ENCODE measurements at places on chromosomes 12 and 14.
A peak's percentile ranks its signal among the peaks of the same experiment; 100 is the strongest.

DNA sequence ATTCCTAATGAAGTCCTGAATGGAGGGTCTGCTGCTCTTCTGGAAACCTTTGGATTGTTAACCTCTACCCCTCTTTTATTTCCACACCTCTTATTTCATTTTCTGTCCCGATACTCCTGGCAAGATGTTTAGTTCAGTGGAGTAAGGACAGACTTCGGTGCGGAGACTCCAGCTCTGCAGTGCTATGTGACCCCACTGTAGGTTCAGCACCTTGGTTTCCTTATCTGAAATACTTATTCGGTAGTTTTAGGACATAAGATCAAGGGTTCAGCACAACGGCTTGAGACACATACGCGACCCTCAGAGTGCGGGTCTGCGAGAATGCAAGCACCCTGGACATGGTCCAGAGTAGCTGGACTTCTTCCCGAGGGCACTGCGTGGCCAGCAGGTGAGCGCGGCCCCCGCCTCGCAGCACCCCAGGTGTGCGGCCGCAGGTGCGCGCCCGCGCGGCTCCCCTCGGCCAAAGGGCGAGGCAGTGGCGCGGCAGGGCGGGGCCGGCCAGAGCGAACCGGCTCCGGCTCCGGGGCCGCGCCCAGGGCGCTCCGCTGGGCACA lies 465 bp upstream of the FGD4 start:
- no peak for DNase-seq

GRCh38 chr12:103561174-103561573 lies 25.9 kb upstream of the STAB2 start:
- no peak for DNase-seq

- no peak for DNase-seq
These were observed 19.5 kb upstream of the GOLGA5 start for GRCh38 chr14:92774572-92774971.

DNA sequence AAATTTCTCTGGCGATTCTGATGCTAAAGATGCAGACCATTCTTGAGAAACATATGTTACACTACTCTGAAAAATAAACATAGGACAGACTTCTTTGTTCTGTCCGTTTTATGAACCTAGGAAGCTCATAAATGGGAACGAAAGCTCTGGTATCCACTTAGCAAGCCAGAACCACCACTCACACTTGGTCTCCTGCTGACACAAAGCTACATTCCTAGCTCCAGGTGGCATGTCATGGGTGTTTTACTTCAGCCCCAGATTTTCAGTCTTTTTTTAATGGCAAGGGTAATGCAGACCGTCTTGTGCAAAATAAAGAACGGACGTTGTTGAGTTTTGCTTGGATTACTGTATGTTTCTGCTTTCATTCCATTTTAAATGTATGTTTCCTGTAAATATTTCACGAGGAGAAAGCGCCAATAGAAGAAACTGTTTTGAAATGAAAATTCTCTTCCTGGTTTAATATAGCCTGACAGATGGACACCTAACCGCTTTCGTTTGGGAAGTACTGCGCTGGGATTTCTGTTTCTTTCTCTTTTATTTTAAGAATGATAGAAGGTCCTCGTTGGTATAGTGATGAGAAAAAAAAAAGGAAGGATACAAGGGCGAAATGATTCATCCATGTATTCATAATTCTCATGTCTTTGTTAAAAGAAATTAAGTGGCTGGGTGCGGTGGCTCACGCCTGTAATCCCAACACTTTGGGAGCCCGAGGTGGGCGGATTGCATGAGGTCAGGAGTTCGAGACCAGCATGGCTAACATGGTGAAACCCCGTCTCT lies 871 bp upstream of the COQ5 start:
- peak; percentile 56 for DNase-seq

GRCh38 chr14:33240466-33240865 lies 301.8 kb downstream of the NPAS3 start:
- no peak for DNase-seq

DNA sequence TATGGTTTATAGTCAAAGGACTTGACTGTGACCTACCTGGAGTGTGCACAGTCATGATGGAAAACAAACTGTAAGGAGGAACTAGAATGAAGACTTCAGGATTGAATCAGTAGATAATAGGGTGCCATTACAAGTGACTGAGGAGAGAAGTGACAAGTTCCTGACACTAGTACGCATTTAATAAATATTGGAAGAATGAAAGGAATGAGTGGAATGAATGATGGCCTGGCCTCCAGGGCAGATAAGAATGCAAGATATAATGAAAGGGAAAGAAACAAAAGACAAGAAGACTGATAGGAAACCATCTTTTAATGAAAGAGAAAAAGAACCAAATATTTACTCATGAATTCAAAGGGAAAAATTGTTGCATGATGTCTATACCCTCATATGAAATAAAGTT lies 44.7 kb upstream of the NEDD1 start:
- DNase-seq: no peak

GRCh38 chr14:30651937-30652336 lies 29.8 kb downstream of the SCFD1 start:
- DNase-seq: no peak

- no peak for DNase-seq
These were observed 6.2 kb upstream of the ZDHHC17 start for GRCh38 chr12:76757694-76758093.

DNA sequence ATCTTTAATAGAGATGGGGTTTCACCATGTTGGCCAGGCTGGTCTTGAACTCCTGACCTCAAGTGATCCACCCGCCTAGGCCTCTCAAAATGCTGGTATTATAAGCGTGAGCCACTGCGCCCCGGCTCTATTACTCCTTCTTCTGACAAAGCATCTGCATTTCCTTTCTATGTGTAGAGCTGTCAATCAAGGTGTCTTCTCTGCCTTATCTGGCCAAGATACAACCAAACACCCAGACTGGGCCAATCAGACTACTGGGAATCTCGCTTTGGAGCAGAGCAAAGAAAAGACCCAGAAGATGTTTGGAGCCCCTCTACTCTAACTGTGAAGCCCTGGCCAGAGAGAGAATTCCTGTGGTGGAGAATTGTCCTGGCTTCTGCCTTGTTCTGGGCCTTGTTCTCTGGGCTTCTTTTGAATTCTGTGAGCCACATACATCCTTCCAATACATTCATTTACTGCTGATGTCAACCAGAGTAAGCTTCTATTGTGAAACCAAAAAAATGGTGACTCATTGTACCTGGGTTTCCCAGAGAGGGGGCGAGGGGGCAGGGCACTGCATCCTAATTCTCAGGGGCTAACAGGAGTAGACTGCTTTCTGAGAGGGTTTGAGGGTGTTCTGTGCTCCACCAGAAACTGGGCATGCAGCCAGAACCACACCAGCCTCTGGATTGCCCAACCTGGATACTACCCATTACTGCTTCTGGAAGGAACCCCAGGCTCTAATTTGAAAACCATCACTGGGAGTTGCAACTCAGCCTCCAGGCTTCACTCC lies 18.8 kb upstream of the FLVCR2 start:
- DNase-seq: peak; percentile 1

DNA sequence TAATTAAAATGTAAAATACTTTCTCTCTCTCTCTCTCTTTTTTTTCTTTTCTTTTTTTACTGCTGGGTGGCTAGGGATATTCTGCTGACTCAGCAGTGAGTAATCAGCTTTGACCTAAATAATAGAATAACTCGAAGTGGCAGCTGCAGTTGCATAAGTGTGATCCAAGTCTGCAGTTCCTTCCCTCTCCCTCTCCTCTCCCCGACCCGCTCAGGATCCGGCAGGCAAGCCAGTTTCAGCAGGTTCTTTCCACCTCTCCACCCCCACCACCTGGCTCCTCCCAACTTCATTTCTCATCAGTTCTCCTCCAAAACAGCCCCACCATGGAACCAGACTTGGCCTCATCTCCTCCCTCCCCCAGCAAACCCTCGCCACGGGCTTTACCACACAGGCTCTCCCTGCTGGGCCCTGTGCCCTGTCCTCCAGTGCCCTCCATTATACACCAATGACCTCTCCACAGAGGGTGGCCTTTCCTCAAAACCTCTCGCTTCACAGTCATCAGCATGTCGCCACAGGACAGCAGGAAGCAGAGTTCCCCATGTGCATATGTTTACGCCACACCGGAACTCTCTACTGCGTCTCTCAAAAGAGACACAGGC lies 22.4 kb downstream of the SLC7A8 start:
- DNase-seq: peak; percentile 16

DNA sequence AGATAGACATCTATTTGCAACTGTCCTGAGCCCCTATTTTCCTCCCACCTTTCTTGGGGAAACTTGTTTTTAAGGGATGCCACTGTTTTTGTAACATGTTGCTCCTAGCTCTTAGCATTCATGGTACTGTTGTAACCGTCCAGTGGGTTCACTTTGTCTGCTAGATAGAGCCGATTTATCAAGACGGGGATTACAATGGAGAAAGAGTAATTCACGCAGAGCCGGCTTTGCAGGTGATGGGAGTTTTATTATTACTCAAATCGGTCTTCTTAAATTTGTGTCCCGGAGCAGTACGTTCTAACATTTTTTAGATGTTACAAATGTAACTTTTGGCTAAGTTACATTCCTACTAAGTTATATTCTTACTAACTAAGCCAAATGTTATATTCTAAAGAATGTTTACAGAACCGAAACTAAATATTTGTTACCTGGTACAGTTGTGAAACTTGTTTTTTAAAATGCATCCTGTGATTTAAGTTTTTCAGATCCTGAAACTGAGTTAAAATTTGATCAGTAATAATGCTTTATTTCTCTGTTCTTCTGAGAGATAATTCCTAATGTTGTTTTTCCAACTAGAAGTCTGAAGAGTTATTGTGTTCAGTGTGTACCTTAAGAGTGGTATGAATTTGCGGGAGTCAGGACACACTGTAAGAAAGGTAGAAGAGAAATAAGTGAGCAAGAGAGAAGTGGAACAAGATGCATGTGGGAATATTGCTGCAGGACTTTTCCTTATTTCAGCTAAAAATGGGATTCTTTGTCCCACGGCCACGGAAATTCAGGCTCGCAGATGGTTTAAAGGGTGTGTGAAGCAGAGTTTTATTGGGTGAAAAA lies 20.6 kb upstream of the CLEC2D start:
- peak; percentile 19 for DNase-seq

DNA sequence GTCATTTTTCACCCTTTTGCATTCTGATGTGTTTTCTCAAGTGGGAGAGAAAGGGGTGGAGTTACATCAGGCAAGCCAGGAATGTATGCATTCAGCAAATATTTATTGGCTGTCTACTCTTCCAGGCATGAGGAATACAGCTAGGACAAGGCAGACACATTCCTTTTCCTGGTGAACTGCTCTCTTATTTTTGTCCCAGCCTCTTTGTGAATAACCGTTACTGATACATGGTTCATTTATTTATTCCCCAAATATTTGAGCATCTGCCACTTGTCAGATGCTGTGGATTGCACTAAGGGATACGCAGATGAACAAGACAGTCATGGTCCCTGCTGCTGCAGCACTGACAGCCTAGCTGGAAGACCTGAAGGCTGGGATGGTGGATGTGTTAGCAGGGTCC lies 6.1 kb downstream of the PELI2 start:
- DNase-seq: no peak

DNA sequence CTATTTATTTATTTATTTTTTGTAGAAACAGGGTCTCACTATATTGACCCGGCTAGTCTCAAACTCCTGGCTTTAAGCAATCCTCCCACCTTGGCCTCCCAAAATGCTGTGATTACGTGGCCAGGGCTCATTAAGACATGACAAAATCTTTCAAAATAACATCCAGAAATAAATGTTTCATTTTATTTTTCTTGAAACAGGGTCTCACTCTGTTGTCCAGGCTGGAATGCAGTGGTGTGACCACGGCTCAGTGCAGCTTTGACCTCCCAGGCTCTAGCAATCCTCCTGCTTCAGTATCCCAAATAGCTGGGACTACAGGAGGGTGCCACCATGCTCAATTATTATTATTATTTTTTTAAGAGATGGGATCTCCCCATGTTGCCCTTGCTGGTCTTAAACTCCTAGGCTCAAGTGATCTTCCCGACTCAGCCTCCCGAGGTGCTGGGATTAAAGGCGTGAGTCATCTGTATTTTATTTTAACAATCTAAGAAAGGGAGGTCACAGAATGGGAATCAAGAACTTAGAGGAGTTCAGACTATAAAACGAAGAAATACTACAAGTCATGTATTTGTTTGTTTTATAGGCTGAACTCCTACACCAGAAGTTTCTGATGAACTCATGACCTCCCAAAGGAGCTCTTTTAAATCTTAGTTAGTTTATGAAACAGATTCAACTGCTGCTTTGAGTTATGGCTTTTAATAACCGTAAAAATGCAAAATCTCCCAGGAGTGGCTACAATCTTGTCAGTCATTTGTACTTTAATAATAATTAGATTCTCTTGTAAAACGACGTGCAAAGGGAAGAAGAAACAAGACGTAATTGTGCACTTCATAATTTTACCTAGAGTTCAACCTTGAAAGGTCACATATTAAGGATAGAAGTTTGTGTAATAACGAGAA lies 2.1 kb upstream of the TMEM263 start:
- DNase-seq: no peak

- no peak for DNase-seq
These were observed 280.9 kb downstream of the CACNA1C start for GRCh38 chr12:2333491-2334195.

- no peak for DNase-seq
These were observed 127.6 kb downstream of the SLC25A47 start for GRCh38 chr14:100450736-100451135.

- peak; percentile 63 for DNase-seq
These were observed 917.7 kb downstream of the DIO2 start for GRCh38 chr14:79293482-79294177.

DNA sequence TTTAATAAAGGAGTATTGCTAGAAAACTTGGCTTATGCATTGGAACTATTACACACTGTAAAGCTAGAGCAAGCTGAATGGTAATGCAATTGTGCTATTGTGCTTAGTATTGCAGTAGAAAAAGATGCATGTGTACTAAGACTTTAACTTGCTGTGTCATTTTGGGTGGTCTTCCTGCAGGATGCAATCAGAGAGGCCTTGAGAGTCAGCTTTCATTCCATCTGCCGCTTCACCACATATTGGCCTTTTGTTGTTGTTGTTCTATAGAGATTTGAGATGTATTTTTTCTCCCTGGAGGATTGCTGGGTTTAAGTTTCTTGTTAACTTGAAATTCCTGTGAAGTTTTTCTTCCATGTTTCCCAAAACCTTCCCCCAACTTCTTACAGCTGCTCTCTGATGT lies 449.7 kb downstream of the TMTC2 start:
- no peak for DNase-seq

DNA sequence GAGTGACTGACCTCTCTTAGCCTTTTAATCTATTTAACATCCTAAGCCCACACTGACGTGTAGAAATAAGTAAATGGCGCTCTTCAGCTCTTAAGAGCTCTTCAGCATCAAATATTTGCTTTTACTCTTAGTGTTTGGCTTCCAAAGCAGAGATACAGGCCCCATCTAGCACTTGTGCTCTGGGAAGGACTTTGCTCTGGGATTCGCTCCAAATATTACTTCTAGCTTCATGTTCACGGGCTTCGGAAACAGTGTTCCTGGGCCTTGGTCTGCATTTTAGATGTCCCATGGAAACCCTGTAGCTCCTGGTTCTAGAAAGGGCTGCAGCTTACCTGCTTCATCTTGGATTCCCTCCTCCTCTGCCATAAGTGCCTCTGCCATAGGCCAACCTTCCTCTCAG lies 2.7 kb upstream of the NKX2-8 start:
- DNase-seq: no peak

DNA sequence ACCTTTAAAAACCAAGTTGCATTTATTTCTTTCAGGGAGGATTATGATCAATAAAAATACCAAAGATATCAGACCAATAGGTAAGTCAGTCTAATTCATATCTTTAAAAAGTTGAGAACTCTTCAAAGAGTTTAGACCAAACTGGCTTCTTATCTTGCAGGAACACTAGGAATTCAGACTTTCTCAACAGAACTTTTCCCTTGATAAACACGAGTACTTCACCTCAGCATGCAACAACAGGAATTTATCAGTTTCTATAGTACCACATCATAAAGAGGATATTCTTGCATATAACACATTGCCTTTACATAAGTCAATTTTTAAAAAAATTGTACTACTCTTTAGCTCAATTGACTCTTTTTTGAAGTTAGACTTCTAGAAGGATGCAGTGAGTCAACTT lies 68.2 kb downstream of the DNAI7 start:
- DNase-seq: no peak
